ENCODE measurements at places on chromosomes 16 and 17.

GRCh38 chr16:9798952-9799580, 383.2 kb downstream of the GRIN2A start:
- DNase-seq: no peak

GRCh38 chr16:23499801-23500200, 10.5 kb downstream of the GGA2 start:
- DNase-seq: no peak

DNA sequence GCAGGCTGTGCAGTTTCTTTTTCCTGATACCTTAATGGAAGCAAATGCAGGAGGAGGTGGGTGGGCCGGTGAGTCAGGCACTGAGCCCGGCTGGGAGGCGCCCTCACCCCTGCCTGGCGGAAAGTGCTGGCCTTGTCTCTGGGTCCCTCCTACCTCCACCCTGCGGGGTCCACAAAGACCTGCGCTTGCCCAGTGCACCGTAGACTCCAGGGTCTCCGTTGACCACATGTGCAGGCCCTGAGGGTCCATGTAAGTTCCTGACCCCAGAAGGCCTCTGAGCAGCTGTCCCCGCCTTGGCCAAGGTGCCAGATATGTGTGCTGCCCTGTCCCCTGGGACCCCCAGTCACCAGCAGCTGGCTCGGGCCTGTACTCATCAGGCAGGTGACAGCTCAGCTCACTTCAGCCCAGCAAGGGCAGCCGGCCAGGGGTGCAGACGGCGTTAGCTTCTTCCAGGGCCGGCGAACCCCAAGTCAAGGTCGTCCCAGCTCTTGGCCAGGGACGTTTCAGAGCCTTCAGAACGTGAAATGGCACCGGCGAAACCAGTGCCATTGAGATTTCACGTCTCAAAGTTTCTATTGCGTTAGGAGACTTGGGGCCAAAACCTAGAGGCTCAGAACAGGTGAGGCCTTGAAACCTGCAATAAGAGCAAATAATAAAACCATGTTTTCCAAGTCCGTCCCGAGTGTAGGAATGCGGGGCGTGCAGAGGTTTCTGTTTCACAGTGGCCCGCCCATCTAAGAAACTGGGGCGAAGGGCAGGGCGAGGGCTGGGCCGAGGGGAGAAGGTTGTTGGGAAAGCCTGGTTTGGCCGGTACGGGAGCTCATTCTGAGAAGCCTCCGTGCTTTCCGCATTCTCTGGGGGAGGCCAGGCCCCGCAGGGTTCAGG, 12.1 kb downstream of the METRNL start:
- DNase-seq: no peak

DNA sequence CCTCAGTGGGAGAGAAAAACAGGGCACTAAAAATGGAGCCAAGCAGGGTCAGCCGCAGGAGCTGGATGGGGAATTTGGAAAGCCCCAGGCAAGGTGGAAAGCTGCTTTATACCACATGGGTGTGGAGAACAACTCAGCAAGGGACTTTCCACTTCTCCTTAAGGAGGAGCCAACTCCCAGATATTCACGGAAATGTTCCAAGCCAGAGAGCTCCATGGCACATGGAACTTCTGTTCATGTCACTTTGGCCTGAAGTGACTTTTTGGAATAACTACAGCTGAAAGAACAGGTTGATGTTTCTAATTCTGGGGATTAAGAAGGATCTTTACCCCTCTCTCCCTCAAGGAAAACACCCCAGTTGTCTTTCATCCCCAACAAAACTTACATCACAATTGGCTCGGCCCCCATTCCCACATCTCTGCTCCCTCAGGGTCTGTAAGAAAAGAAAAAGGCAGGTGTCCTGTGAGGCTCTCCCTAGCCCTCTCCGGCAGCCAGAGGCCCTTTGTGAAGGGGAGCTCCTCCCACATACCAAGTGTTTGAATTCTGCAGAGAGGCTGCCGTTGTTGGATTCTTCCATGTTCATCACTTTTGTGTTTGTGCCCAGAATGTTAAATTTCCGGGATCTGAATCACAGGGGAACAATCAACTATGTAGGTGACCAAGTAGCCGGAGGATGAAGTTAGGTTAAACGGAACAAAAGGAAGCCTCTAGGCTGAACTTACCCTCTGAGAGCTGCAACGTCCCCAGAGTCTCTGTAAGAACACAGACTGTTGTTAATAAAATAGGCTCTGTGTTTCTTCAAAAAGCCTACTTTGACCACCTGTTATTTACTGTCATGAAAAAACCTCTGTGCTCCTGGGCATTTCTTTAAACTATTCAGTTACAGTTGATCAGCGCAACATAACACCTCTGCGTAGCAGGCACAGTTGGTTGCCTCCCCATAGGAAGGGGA, 41.0 kb downstream of the STAT5A start:
- no peak for DNase-seq

DNA sequence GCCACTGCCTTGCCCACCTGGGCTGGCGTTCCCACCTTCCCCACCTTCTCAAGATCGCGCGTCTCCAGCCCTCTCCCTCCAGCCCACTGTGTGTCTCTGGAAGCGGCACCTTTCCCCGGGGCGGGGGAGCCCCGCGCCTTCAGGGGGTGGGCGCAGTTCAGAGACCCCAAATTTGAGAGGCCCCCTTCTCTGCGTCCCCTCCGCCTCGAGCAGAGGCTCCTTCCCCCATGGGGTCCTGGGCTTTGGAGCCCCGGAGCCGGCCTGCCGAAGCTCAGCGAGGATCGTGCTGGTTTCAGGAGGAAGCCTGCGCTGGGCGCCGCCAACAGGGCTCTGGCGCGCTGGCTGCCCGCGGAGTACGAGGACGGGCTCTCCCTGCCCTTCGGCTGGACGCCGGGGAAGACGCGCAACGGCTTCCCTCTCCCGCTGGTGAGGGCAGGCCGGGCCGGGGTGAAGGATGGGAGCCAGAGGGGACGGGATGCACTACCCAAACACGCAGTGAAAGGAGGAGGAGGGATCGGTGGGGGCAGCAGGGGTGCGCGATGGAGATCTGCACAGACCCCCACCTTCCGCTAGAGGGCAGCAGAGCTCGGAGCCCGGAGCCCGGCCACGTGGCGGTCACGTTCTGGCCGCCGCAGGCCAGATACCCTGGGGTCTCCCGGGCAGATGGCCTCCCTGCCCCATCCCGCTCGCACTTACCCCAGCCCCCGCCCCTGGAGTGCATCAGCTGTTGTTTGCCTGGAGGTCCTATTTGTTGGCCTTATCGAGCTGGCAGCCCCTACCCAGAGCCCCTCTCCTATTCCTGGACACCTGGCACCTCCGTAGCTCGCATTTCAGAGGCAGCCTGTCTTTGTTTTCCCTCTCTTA, 11.1 kb downstream of the LPO start:
- DNase-seq: peak; percentile 82

DNA sequence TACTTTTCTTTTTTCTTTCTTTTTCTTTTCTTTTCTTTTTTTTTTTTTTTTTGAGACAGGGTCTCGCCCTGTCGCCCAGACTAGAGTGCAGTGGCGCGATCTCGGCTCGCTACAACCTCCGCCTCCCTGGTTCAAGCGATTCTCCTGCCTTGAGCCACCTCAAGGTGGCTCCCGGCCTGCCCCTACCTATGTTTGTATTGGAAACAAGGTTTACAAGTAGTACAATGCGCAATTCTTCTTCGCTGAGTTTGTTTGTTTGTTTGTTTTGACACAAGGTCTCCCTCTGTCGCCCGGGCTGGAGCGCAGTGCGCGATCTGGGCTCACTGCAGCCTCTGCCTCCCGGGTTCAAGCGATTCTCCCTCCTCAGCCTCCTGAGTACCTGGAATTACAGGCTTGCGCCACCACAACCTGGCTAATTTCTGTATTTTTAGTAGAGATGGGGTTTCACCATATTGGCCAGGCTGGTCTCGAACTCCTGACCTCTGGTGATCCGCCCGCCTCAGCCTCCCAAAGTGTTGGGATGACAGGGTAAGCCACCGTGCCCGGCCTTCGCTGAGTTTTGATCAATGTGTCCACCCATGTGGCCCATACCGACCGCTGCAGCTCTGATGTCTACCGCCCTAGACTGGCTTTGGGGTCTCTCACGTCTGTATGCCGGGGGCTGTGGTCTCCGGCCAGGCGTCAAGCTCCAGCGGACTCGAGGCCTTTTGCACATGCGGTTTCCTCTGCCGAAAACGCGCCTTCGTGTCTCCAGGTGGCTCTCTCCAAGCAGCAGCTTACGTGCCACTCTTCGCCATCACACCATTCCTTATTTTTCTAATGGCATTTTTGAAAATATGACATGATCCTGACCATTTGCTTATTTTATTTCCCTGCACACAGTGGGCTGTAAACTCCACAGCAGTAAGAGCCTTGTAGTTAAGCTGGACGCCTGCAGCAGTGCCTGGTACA, 1.1 kb upstream of the YBX2 start:
- DNase-seq: no peak

DNA sequence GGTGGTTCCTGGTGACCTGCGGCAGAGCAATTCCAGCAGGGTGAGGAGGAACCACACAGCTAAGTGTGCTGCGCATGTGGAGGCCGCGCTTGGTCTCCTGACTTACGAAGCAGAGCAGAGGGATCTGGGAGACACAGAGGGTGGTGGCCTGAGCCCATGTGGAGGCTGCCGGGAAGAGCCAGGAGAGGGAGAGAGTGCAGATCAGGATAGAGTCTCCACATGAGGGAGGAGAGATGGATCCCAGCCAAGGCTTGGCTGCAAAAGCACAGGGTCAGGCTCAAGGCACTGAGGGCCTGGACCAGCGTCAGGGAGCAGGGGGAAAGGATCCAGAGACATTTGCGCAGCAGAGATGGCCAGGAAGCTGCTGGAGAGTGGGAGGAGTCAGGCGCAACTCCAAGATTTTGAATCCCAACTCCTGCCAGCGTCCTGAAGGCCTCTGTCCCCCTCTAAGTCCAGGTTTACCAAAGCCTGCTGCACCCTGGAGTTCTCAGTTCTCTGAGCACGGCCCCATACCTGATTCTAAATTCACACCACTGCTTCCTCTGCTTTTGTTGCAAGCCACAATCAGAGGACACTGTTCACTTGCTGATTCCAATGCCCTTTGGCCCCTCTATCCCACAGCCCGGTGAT, 11.3 kb upstream of the MLLT6 start:
- no peak for DNase-seq

DNA sequence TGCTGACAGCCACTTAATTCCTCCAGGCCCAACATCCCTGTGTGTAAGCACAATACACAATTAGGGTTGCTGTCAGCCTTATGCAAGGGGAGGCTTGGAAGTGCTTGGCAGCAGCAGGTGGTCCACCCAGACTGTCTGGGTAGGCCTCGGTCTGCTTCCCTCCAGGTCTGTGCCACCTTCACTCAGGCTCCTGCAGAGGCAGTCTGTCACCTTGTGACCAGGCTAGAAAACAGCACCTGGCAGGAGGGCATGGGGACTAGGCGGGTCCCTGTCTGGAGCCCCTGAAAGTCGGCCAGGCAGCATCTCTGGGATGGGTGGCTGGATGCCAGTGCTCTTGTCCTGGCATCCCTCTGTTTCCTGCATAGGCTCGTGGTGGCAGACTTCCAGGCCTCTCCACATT, 578.1 kb downstream of the KCNJ18 start:
- no peak for DNase-seq

GRCh38 chr17:82815354-82815753, 24.5 kb downstream of the ZNF750 start:
- no peak for DNase-seq

DNA sequence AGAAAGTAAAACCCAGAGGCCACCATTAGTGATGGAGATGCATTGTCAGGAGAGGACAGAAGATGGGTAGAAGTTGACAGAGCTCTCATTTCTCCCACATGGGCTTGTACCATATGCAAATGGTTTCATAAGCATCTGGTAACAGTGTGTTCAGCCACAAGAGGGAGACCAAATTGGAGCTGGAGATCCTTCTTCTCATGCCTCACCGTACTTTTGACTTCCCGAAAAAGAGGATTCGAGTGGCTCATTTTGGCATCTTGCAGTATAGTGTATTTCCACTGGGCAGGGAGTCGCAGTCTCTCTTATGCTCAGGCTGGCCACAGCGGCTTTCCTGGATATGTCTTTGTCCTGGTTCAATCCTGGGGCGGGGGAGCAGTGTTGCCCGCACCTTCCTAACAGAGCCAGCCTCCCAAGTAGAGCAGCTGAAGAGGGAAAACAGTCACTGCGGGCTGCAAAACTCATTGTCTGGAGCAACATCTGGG, 23.8 kb downstream of the TBC1D3B start:
- peak; percentile 13 for DNase-seq

- DNase-seq: no peak
These were observed 34.3 kb downstream of the MYH3 start for GRCh38 chr17:10622617-10623485.

DNA sequence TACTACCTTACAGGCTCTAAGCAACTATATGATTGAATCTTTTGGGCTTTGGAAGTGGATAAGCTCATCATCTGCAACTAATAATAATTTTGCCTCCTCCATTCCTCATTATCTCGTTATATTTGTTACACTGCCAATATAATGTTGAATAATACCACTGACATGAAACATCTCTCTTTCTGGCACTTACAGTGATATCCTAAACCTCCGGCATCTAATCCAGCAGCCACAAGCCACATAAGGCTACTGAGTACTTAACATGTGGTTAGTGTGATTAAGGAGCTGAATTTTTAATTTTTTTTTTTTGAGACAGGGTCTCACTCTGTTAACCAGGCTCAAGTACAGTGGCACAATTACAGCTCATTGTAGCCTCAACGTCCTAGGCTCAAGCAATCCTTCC, 9.6 kb downstream of the CDC42EP4 start:
- no peak for DNase-seq

GRCh38 chr17:58283674-58284612, 3.2 kb upstream of the MPO start:
- DNase-seq: no peak

DNA sequence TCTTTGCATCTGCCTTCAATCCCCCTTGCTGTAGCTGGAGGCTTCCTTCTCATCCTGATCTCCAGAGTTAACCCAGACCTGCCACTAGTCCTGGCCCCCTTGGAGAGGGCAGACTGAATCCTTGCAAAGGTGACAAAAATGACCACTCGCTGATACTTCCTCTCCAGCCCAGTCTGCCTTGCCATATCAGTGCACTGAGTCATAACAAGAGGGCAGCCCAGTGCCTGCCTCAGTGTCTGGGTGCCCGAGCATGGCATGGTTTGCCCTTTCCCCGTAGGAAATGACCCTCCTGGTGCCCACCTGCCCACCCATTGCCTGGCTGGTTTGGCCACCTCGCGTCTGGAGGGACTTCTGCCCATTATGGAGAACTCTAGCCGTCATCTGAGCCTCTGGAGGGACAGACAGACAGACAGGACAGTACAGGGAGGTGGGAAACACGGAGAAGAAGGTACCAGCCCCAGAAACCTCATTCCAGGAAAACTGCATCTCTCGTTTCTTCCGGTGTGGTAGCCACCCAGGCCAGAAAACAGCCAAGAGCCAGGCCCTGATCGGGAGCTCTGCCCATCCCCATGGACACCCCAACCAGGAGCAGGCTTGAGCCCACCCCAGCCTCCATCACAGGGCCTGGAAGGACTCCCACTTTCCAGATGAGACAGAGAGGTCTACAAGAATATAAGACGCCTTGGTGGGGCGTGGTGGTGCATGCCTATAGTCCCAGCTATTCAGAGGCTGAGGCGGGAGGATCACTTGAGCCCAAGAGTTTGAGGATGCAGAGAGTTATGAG, 71.5 kb downstream of the SCNN1B start:
- no peak for DNase-seq

Measured in NCI-H526 (cell line).